Right atrium auricular region (tissue), 2 donors: ENCODE measurements at places on chromosomes 2 and 18.

- no peak for DNase-seq
These were observed 276.3 kb upstream of the PARD3B start for GRCh38 chr2:204268971-204269370.

- DNase-seq, result no peak
These were observed 183.8 kb downstream of the LTBP1 start for GRCh38 chr2:33130544-33130943.

DNA sequence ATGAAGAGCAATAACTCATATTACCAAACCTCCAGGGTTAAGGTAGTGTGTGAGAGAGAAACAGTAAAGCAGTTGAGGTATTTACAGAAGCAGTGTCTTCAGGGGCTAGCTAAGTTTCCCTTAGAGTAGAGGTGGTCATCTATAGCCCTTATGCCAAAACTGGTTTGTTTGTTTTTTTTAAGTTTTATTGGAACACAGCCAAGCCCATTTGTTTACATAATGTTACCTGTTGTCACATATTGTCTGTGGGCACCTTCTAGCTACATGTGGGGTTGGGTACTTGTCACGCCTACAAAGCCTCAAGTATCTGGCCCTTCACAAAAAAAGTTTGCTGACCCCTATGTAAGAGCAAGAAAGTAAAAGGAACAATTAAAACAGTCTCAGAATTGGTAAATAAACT is 39.4 kb downstream of the ACTR2 start:
- no peak for DNase-seq

- no peak for DNase-seq
These were observed 98.3 kb downstream of the EPB41L5 start for GRCh38 chr2:120111193-120111592.

GRCh38 chr2:235106874-235107639 is 155.2 kb downstream of the SH3BP4 start:
- peak; percentile 69 for DNase-seq

- no peak for DNase-seq
These were observed 82.6 kb downstream of the MAPK4 start for GRCh38 chr18:50642439-50642838.

- no peak for DNase-seq
These were observed at the start of gene SRD5A2 for GRCh38 chr2:31580321-31581117. SRD5A2 (minus strand) TSS chr2:31580938; CDS start chr2:31580900, 38 bp downstream.

DNA sequence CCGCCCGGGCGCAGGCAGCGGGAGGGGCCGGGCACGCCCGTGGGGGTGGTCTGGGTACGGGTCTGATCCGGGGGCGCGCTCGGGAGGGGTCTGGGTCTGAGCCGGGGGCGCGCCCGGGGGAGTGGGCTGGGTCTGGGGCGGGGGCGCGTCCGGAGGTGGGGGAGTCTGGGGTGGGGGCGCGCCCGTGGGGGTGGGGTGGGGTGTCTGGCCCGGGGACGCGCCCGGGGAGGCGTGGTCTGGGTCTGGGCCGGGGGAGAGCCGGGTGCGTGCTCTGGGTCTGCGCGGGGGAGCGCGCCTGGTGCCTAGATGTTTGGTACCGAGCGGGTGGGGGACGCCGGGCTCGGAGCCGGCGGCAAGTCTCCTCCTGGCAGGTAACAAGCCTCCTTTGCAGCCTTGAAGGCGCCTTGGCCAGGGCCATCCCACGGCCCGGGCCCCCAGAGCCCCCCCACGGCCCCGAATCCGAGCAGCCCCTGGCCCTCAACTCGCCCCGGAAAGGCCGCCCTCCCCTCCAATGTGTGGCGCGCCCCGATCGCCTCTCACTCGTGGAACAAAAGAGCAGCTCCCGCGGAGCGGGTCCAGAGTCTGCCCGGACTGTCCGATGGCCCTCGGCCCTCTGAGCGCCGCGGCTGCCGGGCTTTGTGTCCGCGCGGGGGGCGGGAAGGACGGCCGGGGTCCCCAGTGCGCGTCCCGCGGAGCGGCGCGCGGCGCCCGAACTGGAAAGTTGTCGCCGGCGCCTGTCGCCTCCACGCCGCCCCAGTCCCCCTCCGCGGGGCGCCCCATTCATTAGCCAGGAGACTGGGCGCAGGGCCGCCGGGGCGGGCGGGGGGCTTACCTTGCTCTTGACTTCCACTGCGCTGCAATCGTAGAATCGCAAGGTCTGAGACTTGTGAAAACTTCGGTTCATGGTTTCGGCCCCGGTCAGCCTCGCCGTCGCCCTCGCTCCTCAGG is 595 bp downstream of the PARD6G start:
- peak; percentile 57 for DNase-seq

- DNase-seq, result no peak
These were observed 12.1 kb upstream of the TRAF3IP1 start for GRCh38 chr2:238308177-238308576.

GRCh38 chr2:234556848-234557573 is 60.1 kb upstream of the ARL4C start:
- DNase-seq, result no peak

DNA sequence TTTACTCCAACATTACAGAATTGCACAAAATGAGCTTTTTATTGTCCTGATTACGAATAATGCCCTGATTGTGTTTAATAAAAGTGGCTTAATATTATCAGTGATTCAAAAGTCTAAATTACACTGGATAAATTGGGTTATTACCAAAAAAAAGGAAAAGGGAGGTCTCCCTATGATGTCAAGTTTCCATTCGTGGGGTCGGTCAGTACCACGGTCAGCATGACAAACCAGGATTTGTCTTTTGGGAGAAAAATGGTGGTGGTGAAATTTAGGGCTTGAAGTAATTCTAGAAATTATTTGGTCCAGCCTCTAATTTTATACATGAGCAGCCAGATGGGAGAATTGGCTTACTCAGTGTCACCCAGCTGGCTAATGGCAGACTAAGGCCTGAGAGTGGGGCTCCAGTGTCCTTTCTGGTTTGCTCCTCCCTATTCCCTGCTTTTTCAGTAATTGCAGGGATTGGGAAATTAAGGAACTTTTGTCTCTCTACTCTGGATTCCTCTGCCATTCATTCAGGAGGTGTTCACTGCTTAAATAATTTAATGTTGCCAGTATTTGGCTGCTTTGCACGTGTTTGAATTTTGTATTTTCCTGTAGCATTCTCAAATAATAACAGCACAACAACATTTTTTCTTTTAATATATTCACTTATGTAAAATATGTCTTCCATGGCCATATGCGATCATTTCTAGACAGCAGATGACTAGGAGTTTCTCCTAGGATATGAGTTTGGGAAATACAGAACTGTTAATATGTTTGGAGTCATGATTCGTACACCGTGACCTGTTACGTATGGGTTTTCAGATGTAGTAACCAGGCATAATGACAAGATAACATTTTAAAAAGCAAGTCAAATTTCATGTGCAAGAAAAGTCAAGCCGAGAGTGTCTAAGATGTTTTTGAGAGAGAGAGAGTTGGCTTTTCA is 128.9 kb upstream of the NOSTRIN start:
- DNase-seq, result no peak

DNA sequence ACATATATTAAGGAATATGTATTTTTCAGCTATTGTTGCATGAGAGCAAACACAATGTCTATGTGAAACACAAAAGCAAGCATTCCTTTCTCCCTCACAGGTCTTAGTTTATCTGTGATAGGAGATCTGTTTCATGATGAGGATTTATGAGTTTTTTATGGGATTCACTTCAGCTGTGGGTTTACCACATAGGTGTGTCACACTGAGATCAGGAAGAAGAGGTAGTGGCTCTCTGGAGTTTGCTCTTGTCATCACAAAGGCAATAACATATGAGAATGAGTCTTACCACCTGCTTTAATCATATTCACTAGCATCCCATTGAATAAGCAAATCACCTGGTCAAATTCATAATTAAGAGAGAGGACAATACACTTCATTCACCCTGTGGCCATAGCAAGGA is 960.3 kb upstream of the SLC39A10 start:
- DNase-seq, result no peak

DNA sequence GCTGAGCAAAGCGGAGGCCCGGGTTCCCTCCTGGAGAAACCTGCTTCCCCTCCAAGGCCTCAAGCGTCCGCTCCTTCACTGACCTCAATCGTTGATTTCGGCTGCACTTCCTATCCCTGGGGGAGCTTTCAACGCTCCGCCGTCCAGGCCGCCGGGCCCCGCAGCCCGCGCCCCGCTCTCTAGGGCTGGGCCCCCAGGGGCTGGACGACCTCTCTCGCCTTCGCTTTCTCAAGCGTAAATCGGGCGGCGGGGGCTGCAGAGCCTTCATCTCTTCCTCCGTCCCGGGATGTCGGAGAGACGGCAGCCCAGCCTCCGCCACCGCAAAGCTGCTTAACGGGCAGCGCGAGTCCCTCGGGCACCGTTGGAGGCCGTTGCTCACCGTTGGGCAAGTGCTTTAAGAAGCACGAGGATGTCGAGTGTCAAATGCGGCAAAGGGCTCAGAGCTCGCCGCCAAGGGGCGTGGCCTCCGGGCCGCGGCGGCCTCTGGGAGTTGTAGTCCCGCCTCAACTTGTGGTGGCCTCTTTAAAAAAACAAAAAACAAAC is 8.5 kb downstream of the HES6 start:
- peak; percentile 85 for DNase-seq

DNA sequence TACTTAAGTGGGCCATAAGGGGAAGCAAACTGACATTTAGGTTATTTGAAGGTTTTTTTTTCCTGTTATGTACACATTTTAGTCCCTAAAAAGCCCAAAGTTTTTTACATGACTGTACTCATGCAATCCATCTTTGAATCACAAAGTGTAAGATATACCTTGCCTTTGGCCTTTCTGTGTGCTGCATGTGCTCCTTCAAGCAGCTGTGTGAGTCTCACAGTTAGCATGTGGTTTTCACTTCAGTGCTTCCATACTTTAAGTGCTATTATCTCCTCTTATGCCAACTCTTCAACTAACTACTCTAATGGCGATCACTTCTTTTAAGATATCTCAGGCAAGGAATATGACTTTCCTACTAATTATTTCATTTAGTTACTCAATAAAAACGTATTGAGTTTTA is 597.1 kb upstream of the ACVR2A start:
- no peak for DNase-seq

DNA sequence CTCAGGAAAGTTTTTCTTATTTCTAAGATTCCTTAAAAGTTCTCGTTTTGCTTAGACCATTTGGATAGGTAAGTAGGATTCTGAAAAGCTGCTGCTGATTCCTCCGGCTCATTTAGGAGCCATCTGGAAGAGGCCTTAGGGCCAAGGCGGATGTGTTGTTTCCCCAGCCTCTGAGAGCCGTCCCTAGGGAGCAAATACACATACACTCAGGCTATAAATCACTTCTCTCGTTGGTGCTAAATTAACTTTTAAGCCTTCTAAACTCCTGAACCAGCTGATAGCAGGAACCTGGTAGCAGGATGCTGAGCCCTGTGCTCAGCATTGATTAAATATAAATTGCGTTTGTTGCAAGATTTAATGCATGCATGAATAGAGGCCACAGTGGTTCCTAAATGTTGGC is 109.8 kb downstream of the ADCYAP1 start:
- DNase-seq, result no peak
